ENCODE measurements at places on chromosomes 2 and 18.

DNA sequence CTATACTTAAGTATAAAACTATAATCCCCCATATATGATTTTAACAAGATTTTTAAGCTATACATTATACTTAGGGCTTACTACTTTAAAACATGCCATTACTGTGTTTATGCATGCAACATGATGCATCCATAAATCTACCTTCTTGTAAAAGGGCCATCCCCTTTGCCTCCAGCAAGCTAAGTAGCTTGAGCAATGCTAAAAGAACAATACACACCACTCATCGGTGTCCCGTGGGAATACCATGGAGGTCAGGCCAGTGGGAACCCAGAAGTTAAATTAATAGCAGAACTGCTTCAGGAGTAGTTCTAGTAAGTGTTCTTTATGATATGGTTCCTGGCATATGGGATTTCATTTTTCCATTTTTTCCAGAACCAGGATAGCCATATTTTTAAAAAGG, 37.8 kb downstream of the SH3RF3 start:
- no peak for DNase-seq

DNA sequence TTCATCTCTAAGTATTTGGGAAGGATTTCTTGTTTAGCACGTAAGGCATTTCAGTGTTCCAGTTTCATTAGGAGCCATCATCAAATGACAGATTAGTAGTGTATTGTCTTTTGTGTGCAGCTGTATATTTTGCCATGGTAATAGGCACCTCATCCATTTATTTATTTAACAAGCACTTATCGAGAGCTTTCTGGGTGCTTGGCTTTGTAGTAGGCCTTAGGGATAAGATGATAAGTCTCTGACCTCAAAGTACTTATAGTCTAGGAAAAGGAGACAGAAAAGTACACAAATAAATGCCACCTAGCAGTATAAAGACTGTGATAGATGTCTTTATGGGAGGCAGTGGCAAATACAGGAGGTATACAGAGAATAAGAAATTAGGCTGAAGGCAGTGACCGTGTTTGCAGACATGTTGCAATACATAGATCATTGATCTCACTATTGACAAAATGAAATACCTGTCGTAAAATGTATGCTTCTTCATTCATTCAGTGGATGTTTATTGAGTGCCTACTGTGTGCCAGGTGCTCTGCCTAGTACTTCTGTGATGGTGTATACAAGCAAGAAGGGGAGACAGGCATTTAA, 265.9 kb downstream of the SETBP1 start:
- DNase-seq, result no peak

DNA sequence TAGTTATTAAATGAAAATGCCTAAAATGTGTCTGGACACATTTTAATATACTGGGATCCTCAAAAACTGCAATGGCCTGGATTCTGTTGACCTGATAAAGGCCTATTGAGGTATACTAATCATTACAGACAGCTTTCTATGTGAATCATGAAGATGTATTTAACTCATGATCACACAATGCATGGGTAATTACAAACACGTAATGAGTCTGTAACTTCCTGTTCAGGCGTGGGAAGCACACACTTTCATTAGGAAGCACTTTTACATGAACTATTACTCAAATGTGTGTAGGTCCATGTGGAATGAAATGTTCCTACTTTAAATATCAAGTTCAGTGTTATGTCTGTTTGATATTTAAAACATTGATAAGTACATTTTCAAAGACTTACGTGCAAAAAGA, 108.7 kb downstream of the NCKAP5 start:
- DNase-seq, result no peak

- no peak for DNase-seq
Observed at GRCh38 chr18:6950641-6951040, 167.0 kb downstream of the LAMA1 start.

GRCh38 chr2:8414946-8415879, 266.6 kb upstream of the ID2 start:
- DNase-seq, result no peak

GRCh38 chr2:88188748-88189147, 18.6 kb downstream of the THNSL2 start:
- no peak for DNase-seq

GRCh38 chr2:219133976-219134375, 26.6 kb downstream of the NHEJ1 start:
- no peak for DNase-seq

DNA sequence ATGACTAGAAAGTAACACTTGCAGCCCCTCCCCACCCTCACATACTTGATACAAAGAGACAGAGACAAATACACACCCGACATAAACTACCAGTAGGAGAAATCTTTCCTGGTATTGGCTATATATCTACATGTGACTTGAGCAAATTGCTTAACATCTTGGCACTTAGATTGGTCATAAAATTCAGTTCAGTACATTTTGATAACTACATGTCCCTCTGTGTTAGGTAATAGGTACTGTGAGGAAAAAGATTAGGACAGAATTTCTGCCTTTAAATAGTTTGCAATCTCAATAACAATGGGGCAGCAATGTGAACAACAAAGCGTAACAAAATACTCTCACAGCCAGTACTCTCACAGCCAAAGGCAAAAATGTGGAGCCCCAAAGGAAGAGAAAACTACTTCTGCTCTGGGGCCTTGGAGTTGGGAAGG, 670.0 kb upstream of the ACVR2A start:
- no peak for DNase-seq

DNA sequence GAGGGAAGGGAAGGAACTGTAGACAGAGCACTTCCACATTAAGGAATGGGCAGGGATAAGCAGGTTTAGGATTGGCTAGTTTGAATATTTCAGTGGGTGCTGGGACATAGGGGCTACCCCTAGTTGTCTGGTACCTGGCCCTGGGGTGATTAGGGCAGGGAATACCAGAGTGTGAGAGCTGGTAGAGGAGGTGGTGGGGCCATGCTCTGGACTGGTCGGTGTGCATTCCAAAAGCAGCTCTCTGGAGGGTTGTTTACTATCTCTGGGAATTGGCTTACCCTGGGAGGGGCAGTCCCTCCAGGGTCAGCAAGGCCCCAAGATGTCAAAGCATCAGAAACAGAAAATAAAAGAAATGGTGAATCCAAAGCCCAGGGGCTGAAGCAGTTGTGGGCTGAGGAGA, 103.8 kb downstream of the LAMA3 start:
- no peak for DNase-seq

- DNase-seq, result no peak
Observed at GRCh38 chr2:227710986-227711385, 6.8 kb downstream of the SLC19A3 start.

DNA sequence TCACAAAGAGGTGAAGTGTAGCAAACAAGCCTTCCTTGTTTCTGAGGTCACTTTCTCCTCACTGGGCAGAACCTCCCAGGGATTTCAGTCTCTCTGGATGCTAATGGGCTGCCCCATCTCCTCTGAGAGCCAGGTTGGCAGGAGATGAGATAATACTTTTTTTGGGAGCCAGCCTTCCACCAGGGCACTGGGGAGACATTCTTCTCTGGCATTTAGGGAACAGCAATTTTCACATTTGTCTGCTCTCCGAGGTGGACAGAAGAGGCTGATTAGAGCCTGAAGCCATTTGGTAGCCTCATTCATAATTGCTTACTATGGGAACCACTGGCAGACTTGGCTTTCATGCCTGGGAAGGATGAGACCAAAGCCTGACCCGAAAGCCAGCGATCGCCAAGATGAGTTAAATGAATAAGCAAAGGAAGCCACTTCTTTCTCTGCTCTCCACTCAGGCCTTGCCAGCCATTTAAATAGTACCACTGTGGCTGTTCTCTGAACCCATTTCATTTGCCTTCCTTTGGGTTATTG, 70.1 kb downstream of the NRP2 start:
- no peak for DNase-seq

DNA sequence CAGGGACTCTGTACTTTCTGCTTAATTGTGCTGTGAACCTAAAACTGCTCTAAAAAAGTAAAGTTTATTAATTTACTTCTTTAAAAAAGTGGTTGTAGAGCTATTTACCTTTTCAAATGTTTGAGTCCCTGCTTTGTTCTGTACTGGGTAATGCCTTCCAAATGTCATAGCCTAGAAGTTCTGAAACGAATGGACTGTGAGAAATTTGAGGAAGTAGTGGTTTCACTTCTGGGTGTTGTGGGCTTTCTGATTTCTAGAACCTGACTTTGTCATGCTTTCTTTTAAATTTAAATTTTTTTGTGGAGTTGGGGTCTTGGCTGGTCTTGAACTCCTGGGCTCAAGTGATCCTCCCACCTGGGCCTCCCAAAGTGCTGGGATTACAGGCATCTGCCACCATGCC, 44.6 kb downstream of the SMAD4 start:
- DNase-seq, result no peak

- DNase-seq, result no peak
Observed at GRCh38 chr2:33122726-33123125, 176.0 kb downstream of the LTBP1 start.

- DNase-seq, result no peak
Observed at GRCh38 chr2:85886590-85886989, 2.2 kb downstream of the ST3GAL5 start.

DNA sequence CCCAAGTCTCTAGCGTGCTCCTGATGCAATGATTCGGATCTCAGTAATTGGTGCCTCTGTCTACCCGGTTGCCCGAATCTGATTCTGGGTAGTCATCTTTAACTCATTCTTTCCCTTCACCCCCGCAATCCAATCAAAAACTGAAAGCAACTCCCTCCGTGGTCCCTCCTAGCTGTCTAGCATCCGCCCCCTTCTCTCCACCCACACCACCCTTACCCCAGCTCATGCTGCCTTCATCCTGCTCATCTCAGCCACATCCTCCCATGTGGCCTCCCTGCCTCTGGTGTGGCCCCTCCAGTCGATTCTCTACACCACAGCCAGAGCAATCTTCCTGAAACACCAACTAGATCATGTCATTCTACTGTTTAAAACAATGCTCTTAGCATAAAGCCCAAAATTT, 62.3 kb downstream of the TTC32 start:
- DNase-seq, result no peak

- no peak for DNase-seq
Observed at GRCh38 chr2:118250001-118250400, 161.7 kb downstream of the INSIG2 start.

- no peak for DNase-seq
Observed at GRCh38 chr2:182038576-182038975, 52.9 kb downstream of the PPP1R1C start.

GRCh38 chr2:1675633-1676032, 68.7 kb downstream of the PXDN start:
- no peak for DNase-seq

DNA sequence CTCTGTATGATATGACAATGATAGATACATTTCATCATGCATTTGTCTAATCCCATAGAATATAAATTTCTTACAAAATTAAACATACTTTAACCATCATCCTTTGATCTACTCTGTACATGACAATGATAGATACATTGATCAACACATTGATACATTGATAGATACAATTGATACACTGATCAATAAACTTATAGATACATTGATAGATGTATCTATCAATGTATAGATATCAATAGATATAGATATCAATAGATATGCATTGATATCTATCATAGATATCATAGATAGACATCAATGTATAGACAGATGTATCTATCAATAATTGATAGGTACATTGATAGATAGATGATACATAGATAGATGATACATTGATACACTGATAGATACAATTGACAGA, 105.4 kb downstream of the DYM start:
- DNase-seq, result no peak

DNA sequence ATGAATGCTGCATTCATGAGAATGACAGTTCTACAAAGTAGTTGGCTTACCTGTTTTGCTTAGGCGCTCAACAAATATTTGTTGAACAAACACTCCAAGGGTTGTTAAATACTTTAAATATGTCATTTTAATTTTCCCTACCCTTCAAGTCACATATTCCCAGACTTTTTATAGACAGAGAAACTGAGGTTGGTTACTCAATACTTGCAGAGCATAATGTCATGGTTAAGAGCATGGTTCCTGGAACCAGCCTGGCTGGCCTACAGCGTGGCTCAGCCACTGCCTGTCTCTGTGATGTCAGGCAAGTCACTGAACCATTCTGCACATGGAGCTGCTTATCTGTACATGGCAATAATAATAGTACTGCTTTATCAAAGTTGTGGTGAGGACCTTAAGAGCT, 120.0 kb upstream of the STK17B start:
- no peak for DNase-seq

DNA sequence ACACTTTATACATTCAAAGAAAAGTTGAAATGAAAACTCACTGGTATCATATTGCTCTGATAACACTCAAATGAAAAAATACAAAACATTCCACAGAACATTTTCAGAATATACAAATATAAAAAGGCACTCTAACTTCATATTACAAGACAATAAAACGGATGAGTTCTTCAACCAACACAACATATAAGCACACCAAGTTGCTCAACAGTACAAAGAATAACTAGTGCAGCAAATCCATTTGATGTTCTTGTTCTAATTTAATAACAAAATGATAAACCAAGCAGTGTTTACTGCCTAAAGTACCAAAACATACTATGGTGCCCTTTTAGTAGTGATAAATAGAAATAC, 60.8 kb upstream of the PGAP1 start:
- no peak for DNase-seq

GRCh38 chr2:220491670-220492069, 864.2 kb downstream of the SLC4A3 start:
- no peak for DNase-seq

DNA sequence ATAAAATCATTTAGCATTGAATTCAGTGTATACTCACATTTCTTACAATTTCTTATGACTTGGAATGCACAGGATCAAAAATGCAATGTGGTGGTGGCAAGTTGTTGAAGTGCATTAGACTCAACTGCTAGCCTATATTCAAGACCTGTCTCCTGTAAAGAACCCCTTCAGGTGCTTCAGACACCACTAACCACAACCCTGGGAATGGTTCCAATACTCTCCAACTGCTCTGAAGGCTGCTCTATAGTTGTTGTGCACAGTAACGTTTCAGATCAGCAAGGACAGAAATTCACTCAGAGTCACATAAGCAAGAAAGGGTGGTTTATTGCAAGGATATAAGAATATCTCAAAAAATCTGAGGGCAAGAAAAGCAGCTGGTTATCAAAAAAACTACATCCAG, 6.5 kb downstream of the GKN1 start:
- no peak for DNase-seq

DNA sequence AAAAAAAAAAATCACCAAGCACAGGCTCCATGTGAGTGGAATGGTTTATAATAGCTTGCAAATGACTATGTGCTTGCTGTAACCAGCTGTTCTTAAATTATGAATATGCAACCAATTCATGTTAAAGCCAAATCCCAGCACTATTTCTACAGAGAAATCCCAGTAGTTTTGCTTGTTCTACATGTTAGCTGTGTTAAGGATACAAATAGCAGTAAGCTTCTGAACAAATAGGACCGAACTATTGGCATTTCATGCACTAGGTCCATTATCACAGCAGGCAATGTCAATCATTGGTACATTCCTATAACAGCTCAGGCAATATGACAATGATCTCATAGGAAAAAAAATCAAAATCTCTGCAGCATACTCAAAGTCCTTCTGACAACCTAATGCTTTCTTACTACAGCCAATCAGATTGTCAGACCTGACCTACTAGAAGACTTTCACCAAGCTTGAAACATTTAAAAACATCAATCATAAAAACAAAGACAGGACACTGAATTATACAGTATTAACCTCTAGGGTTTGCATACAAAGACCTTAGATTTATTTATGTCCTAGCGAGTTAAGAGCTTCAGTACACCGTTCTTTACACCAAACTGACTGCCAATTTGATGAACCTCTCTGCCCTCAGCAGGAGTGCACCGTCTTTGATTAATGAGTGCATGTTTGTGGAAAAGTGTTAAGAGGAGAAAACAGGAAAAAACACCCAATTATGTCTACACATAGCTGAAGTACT, 6.4 kb downstream of the BAZ2B start:
- DNase-seq, result no peak

- no peak for DNase-seq
Observed at GRCh38 chr18:63213936-63214671, 105.5 kb downstream of the BCL2 start.

- DNase-seq, result no peak
Observed at GRCh38 chr18:24669015-24669414, 208.6 kb downstream of the HRH4 start.
